ENCODE measurements at places on chromosomes 5 and 9.
A peak's percentile ranks its signal among the peaks of the same experiment; 100 is the strongest.

DNA sequence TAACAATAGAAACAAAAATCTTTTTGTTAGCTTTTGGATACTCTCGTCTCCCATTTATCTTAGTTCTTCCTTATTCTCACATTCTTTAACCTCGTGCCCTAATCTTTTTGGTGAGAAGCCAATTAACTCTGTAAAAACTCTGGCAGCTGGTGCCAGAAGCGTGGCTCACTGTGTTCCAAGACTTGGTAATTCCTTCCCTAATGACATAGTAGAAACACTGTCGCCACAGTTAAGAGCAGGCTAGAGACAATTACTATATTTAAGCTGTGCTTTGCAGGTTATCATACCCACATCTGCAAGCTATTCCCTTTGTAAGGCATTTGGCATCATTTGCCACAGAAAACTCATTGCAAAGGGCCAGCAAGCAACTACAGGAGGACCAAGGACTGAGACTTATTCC, 160.9 kb upstream of the PIK3R1 start:
- no peak for DNase-seq

GRCh38 chr5:9441610-9442009, 104.3 kb downstream of the SEMA5A start:
- DNase-seq: no peak

GRCh38 chr9:94630833-94631232, 8.5 kb downstream of the FBP1 start:
- DNase-seq: no peak

GRCh38 chr5:179340465-179340864, 4.8 kb downstream of the ADAMTS2 start:
- no peak for DNase-seq

- DNase-seq: no peak
Observed at GRCh38 chr9:70677055-70677735, 262.7 kb upstream of the KLF9 start.

DNA sequence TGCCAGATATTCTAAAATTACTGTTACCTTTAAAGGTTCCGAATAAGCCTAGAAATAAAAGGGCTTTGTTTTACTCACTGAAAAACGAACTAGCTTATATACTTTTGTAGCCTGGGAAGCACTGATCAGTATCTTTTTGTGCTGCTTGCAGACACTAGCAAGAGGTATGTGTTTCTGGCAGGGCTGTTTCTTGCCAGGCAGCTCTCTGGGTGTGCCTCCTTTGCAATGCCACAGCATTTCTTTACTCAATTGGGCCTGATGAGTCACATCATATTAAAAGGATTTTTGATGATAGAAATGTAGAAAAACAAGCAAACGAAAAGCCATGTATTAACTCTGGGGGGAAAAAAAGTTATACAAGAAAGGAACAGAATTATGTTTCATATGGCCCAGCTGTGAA, 35.6 kb downstream of the CD180 start:
- DNase-seq: no peak

GRCh38 chr5:171762903-171763302, 22.7 kb upstream of the SMIM23 start:
- DNase-seq: no peak

DNA sequence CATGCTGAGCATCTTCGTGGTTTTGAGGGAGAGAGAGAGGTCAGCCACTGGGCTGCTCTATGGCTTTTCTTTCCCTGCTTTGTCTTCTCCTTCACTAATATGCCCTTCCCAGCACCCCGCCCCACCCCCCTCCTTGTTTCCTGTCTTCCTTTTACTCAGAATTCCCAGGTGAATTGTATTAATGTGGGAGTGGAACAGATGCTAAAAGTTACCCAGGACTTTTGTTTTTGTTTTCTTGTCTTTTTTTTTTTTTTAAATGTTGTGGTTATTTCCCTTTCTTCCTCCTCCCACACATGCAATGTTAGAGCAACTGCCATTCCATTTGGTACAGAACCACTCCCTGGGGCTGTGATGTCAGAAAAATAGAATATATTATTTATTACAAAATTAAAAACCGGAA, 442.7 kb upstream of the CD180 start:
- no peak for DNase-seq

GRCh38 chr5:55509796-55510522, 24.8 kb downstream of the PLPP1 start:
- no peak for DNase-seq

DNA sequence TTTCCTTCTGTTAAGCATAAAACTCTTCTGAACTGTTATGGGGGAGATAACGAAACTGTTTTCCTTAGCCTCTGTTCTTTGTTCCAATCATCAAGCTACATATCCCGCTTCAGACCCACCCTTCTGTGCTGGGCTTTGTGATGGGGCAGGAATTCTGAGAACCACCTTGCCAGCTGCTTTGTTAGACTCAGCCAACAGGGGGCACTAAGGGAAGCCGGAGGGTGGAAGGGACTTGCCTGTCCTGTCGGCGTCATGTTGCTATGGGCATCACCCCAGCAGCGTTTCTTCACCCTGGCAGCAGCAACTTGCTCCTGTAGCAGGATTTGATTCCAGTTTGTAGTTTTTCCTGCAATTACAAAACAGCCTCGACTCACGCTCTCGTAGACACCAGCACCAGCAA, 169.1 kb downstream of the CAAP1 start:
- DNase-seq: peak; percentile 16

DNA sequence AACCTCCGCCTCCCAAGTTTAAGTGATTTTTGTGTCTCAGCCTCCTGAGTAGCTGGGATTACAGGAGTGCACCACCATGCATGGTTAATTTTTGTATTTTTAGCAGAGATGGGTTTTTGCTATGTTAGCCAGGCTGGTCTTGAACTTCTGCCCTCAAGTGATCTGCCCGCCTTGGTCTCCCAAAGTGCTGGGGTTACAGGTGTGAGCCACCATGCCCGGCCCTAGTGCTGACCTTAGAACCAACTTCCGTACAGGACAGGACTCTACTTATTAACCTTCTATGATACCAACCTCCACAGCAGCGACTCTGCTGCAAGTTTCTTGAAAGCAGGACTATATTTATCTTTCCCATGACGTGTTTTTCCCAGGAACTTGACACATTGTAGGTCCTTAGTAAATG, 176.9 kb downstream of the RGS3 start:
- no peak for DNase-seq
